ENCODE measurements at places on chromosomes 16 and 17.

DNA sequence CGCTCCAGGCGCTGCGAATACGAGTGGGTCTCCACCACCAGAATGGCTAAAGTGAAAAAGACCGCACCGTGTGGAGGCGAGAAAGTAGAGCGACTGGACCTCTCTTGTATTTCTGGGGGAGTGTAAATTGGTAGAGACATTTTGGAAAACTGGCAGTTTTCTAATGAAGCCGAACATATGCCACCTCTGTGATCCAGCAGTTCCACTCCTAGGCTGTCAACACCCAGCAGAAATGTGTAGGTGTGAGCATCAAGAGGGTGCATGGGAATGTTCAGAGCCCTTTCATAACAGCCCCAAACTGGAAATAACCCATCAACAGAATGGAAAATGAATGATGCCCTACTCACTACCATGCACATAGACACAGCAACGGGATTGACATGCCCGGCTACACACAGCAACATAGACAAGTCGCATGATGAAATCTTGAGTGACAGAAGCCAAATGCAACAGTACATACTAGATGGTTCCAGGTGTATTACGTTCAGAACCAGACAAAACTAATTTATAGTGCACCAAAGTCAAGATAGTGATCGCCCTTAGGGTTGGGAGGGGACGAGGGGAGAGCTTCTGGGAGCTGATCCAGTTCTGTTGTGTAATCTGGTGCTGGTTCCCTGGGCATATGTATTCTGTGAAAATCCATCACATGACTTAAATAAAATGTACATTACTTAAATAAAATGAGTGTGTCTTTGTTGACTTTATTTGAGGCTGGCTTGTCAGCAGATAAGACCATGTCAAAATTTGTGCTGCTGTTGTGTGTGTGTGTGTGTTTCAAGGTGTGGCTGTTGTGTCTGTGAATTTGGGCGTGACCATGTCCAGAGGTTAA is 877 bp upstream of the BCL7C start:
- no peak for DNase-seq

GRCh38 chr17:64781014-64781756 is 119.1 kb upstream of the SMURF2 start:
- no peak for DNase-seq

DNA sequence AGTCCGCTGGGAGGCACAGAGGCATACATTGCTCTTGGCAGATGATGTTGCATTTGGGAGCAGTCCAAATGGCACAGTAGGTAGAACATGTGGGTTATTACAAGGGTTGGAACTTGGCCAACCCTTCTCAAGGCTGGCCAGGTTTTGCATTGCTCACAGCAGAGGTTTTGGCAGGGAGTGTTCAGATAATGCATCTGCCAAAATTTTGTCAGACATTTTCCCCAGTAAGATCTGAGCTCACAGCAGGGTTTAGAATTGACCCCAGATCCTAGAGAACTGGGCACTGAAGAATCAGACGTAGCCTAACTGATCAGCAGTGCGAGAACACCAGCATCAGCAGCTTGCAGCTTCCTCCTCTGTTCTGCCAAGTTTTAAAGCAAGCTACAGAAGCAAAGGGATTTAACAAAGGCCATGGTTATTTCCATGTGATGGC is 468.8 kb upstream of the KIF2B start:
- no peak for DNase-seq

- no peak for DNase-seq
Measured at GRCh38 chr16:74305978-74306784, 9.6 kb downstream of the PSMD7 start.

- no peak for DNase-seq
Measured at GRCh38 chr16:52283018-52283417, 263.9 kb downstream of the TOX3 start.

DNA sequence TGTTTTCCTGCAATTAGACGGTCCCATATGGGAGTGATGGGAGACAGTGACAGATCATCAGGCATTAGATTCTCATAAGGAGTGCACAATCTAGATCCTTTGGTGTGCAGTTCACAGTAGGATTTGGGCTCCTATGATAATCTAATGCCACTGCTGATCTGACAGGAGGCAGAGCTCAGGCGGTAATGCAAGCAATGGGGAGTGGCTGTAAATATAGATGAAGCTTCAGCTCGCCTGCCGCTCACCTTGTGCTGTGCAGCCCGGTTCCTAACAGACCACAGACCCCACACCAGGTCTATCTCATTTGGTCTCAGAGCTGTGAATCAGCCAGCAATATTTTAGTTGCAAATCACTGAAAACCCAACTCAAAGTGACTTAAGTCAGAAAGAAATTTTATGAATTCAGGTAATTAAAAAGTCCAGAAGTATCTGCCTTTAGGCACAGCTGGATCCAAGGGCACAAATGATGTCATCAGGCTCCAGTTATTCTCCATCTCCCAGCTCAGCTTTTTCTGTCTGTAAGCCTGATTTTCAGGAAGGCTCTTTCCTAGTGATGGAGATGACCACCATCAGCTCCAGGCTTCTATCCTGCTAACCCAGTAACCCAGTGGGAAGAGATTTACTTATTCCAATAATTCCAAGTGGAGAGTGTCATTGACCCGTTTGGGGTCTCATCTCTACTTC is 3.3 kb downstream of the CHP2 start:
- no peak for DNase-seq

DNA sequence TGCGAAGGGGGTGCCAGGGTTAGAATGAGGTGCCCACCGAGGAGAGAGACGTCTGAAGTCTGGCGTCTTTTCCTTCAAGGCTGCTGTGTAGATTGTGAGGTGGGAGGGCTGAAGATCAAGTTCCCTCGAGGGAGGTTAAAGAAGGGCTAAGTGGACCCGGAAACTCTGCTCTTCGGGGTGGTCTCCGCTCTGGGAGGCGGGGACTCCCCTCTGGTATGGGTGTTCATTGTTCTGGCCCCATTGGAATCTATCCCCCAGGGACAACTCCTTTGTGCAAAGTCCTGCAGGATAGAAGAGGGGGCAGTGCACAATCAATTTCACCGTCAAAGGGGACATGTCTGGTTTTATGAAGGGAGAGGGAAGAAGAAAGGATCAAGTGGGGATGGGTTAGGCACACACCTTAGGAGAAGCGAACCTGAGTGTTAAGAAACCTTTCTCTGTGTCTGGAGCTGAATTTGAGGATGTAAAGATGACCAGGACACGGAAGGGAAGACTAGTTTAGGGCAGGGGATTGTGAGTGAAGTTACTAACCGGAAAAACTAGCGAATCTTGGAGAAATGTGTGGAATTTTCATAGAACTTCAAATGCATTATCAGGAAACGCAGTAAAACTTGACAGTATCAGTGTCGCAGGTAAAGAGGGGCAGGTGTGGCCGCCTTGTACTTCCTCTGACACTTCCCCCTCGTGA is 809 bp upstream of the RAB34 start:
- DNase-seq = no peak

GRCh38 chr17:67492251-67492740 is 115.2 kb downstream of the PITPNC1 start:
- no peak for DNase-seq

- DNase-seq = peak; percentile 74
Measured at GRCh38 chr17:41959336-41960095, 7.1 kb upstream of the CNP start.

GRCh38 chr17:21293831-21294210 is 9.3 kb downstream of the MAP2K3 start:
- no peak for DNase-seq

- DNase-seq = no peak
Measured at GRCh38 chr17:60323754-60324153, 68.2 kb downstream of the USP32 start.

GRCh38 chr17:66469890-66470289 is 167.5 kb downstream of the PRKCA start:
- no peak for DNase-seq

DNA sequence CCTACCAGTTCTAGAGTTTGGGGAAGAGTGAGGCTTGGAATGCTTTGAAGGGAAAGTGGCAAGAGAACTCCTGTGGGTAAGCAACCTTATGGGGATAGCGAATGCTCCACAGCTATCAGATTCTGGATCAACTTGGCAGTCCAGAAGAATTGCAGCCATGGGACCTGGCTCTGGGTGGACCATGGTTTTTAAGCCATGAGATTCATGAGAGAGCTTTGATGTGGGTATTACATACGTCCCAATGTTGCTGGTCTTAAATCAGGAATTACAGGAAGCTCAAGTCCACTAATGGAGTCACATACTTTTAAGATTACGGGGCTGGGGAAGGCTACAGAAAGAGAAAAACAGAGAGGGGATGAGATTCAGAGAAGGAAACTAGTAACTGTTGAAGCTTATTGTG is 142.5 kb upstream of the ELAC2 start:
- DNase-seq = no peak

- peak; percentile 55 for DNase-seq
Measured at GRCh38 chr16:10828851-10829366, 10.3 kb upstream of the TVP23A start.

DNA sequence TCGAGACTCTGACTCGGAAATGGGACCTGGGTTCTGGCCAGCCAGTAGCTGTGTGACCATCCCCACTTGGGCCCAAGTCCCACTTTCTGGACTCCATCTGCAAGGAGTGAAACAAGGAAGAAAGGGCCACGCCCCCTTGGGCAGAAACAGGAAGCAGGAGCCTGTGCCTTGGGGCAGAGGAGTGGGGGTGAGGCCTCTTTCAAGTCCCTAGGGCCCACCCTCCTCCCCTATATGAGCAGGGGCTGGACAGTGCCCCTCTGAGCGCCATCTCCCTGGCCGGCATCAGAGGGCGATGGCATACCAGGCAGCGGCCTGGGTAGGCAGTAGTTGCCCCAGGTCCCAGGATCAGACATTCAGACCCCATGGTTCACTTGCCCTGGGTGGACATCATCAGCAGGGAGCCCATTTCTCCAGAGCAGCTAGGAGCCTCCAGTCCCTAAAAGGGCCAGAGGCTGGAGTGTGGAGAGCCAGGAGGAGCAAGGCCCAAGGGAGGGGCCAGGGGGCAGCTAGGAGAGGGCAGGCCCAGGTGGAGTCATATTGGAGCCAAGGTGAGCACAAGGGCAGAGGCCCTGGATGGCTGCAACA is 7.1 kb downstream of the BCAR1 start:
- peak; percentile 89 for DNase-seq

DNA sequence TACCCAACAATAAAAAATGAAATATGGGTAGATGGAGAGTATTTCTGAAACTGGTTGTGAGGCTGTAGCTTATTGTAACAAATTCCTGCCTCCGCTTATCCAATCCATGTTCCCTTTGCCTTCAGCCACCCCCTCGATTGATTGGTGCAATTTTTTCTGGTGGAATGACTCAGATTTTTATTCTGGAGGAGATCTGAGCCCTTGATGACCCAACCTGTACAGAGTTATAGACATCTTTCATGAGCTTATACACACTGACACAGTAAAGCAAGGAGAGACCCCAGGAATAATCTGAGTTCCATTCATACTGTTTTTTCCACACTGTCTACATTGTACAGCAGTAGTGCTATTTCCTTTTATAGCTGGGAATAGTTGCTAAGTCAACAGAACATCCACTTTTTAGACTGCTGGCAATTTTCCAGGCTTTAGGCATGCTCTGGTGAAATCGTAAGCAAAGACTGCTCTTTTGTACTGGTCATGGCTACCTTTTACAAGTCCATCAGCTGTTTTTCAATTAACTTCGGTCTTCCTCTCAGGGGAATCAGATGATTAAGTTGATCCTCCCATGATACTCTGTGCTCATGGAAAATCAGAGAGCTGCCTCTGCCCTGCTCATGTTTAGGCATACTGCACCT is 30.1 kb downstream of the CCL4 start:
- DNase-seq = no peak

DNA sequence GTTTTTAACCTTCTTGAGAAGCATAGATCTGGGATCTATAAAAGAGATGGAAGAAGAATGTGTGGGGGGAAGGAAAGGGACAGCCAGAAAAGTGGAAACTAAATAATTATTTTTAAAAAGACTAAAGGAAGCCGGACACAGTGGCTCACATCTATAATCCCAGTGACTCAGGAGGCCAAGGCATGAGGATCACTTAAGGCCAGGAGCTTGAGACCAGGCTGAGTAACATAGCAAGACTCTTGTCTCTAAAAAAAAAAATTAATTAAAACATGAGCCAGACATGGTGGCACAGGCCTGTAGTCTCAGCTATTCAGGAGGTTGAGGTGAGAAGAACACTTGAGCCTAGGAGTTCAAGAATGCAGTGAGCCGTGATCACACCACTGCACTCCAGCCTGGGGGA is 335.1 kb downstream of the GRIN2A start:
- DNase-seq = no peak

DNA sequence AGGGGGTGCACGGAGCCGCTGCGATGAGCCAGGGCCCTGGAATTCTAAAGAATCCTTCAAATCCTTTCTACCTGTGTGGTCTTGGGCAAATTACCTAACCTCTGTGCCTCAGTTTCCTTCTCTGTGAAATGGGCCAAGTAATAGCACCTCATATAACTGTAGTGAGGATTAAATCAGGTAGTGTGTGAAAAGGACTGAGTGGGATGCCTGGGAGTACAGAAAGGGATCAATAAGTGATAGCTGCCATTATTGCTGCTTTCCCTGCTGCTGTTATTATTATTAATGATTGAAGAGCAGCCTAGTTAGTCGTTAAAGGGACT is 958 bp downstream of the SCNN1G start:
- DNase-seq = no peak

DNA sequence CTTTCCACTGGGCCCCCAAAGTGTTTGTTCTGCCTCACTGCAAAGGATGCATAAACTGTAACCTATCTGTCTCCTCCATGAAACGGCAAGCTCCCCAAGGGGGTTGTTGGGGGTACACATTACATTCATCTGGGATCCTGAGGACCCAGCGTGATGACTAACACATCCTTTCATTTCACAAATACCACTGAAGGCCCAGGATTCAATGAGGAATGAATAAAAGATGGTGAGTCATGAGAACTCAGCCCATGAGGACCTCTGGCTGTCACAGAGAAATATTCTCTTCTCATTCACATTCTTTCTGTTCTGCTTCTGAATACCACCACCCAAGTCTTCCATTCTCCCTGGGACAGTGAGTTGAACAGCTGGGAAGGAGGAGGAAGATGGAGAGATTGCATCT is 149.8 kb downstream of the RBFOX3 start:
- peak; percentile 89 for DNase-seq

DNA sequence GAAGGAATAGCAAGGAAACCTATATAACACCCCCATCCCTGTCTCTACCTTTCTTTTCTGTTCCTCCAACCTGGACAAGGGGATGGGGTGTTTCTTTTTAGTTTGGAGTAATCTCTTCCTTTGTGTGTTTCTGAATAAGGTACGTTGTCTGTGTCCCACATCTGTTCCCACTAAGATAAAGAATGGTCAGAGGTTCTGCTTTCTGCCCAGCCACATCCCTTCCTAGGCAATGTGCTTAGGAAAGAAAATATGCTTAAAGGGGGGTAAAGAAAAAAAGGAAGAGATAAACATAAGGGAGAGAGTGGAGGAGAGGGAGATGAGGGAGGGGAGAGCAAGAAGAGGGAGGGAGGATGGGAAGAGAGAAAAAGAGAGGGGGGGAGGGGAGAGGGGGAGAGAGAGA is 35.1 kb downstream of the SLC6A2 start:
- no peak for DNase-seq

- no peak for DNase-seq
Measured at GRCh38 chr16:82772215-82772614, 145.4 kb downstream of the CDH13 start.

GRCh38 chr16:54346041-54346440 is 59.5 kb upstream of the IRX3 start:
- no peak for DNase-seq
